NCI-H2081 (cell line): ENCODE measurements at places on chromosomes 12 and 14.

DNA sequence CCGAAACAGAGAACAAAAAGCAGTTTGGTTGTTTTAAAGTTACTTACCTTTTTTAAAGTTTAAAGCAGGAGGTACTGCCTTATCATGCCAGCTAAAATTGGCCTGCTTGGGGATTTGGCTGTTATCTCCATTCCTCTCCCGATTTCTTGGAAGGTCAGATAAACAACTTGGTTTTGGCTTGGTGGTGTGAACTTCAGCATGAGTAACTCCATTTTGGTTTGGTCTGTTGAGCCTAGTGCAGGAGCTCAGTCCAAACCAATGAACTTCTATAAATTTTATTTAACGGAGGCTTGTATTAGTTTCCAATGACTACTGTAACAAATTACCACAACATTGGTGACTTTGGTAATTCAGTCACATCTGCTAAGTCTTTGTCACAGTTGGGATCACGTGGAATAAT, 82.3 kb downstream of the PLEKHA5 start:
- no peak for DNase-seq

DNA sequence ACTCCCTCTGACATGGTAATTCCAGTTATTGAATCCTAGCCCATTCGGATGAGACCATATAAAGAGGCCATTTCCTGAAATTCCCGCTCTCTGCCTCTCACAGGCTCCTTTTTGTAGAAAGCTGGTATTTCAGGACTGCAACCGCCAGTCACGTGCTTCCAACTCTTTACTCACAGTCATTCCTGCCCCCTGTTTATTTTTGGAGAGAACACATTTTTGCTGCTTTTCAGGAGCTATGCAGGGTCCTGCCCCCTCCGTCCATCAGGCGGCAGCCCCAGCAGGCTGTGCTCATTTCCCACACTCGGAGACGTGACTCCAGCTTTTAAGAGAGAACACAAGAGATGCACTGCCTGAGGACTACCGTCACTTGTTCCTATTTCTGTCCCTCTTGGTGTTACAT, 26.8 kb downstream of the IFT43 start:
- no peak for DNase-seq

GRCh38 chr14:35730871-35731270, 78.2 kb downstream of the RALGAPA1 start:
- no peak for DNase-seq

- DNase-seq, result no peak
These were observed 617.2 kb downstream of the MED13L start for GRCh38 chr12:115660211-115660805.

GRCh38 chr12:93025145-93026103, 96.3 kb upstream of the EEA1 start:
- DNase-seq, result peak; percentile 2

DNA sequence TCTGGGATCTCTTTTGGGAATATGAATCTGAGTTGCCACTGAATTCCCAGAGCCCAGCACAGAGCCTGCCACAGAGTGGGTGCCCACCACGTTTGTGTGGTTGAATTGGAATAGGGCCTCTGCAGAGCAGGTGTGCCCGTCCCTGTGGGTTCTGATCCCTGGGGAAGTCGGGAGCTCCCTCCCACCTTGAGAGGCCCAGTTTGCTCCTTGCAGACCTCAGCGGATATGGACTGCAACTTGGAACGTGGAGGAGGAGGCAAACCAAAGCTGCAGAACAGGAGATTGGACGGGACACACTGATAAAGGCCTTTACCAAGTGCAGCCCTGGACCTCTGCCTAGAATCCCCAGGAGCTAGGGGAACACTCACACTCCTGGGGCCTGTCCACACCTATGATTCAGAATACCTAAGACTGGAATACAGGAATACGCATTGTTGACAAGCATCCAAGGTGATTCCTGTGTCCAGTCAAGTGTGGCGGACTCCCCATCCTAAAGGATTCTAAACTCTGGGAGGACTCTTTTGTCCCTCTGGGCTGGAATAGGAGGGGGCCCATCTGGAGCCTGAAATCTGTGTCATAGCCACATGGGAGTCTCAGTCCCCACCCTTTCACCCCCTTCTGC, 2.4 kb downstream of the KRT76 start:
- no peak for DNase-seq

DNA sequence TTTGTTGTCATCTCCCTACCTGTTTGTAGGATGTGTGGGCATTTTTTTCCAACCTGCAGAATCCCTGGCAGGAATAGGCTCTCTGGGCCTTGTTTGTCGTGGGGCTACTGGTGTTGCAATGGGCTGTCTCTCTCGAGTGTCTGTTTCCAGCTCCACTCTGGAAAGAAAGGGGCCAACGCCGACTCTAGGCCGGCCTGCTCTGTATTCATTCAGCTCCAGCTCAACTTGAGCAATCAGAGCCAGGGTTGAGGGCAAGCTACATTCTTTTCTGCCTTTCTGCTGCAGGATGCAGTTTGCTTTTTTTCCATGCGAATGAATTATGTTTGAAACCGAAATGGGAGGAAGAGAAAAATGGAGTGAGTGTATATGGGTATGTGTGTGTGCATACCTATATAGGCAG, 2.3 kb downstream of the JDP2 start:
- DNase-seq, result no peak

- DNase-seq, result no peak
These were observed 313.3 kb downstream of the TMEM121 start for GRCh38 chr14:105839425-105840265.

DNA sequence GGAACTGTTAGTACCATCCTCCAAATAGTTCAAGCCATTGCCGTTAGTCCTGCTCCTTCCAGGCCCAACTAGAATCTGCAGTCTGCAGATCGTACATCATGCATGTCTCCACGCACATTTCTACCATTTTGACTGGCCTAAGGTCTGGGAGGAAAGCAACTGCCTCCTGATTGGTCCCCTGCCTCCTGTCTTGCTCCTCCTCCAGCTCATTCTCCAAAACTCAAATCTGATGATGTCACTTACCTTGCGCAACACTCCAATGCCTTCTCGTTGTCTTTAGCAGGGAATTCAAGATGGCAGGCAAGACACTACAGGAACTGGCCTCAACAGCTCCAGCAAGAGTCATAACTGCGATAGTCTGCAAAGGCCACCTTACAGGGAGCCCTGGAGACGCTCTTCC, 9.7 kb upstream of the HCAR1 start:
- DNase-seq, result no peak

DNA sequence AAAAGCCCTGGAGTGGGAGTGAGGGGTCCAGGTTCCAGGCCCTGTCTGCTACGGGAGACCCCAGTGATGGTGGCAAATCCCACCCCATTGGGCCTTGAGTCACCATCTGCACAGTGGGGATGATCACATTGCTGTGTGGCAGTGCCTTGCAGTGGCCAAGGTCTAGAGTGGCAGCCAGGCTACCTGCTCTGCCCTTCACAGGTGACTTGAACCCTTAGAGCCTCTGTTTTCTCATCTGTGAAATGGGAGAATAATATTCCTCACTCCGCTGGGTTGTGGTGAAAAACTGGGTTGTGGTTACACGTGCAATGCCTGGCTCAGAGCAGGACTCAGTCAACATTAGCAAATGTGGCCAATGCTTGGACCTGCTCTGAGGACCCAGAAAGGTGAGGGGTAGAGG, 58.2 kb downstream of the MVK start:
- DNase-seq, result no peak

DNA sequence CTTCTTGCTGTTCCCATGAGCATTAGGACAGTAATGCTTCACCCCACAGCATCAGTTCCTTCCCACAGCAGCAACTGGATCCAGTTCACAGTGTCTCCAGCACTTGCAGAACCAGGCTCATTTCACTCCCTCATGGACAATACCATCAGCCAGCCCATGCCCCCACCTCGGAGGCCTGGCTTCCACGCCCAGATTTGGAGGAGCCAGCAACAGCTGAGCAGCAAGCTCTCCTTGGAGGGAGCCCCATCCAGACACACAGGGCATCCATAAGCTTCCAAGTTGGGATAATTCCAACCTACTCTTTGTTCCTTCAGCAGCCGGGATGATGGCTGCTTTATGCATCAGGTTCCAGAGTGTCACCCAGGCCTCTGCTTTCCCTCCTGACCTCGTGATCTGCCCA, 250.0 kb downstream of the GLT1D1 start:
- no peak for DNase-seq

DNA sequence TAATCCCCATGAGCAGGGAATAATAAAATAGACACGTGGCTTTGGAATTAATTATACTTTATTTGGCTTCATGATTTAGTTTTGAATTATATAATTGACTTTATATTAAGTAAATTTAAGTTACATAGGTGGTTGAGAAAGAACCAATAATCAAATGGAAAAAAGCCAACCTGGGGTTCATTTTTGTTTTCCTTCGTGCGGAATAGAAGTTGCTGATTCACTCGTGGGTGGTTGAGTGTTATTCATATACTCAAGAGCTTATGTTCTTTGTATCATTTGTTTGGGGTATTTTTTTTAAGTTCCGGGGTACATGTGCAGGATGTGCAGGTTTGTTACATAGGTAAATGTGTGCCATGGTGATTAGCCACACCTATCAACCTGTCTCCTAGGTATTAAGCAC, 58.0 kb downstream of the ZNF664 start:
- DNase-seq, result no peak

GRCh38 chr12:66584673-66585072, 94.2 kb downstream of the GRIP1 start:
- no peak for DNase-seq

- no peak for DNase-seq
These were observed 14.1 kb downstream of the C1R start for GRCh38 chr12:7078163-7078562.

GRCh38 chr14:104217486-104218360, 79.3 kb downstream of the KIF26A start:
- DNase-seq, result no peak

- no peak for DNase-seq
These were observed 44.5 kb upstream of the BCL11B start for GRCh38 chr14:99316281-99317163.

GRCh38 chr12:54949073-54949711, 35.4 kb downstream of the TESPA1 start:
- DNase-seq, result no peak

- DNase-seq, result no peak
These were observed 6.7 kb upstream of the TESC start for GRCh38 chr12:117105902-117106301.

- no peak for DNase-seq
These were observed 12.2 kb downstream of the TEP1 start for GRCh38 chr14:20400965-20401593.

GRCh38 chr12:129381715-129382114, 522.1 kb downstream of the TMEM132D start:
- no peak for DNase-seq

GRCh38 chr12:116610971-116611541, 51.9 kb downstream of the MAP1LC3B2 start:
- DNase-seq, result no peak

- no peak for DNase-seq
These were observed 93.3 kb downstream of the ATP23 start for GRCh38 chr12:58034712-58035111.

- DNase-seq, result no peak
These were observed 13.5 kb downstream of the MIA2 start for GRCh38 chr14:39247256-39247655.

GRCh38 chr12:127295630-127296029, 971.3 kb upstream of the TMEM132C start:
- no peak for DNase-seq

DNA sequence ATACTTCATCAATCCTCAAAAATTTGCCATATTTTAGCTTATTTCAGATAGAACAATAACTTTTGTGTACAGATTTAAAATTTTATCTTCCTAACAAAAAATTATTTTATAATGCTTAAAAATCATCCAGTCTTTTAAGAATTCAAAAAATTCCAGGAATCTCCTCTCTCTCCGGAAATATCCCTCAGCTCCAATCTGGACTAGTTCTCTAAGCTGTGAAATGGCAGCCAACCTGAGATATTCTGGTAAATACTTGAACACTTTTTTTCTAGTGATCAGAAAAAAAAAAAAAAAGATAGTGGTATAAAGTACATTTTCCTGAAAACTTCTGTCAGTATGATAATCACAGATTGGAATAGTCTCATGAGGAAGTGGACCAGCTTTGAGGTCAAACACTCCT, 57.6 kb downstream of the SSPN start:
- DNase-seq, result no peak

DNA sequence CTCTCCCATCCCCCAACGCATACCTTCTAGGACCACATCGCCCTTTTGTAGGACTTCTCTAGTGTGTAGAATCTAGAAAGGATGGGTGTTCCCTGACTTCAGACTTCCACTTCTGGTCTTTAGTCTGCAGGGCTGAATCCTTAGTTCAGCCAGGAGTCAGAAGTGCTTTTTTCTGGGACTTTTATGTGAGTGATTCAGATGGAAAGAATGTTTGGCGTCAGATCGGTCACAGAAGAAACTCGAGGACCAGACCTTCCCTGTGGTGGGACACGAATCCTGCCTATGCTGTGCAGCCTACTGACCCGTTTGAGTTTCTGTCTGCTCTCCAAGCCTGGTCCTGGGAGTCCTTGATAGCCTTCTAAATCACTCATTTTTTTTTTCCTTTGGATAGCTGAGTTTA, 165.4 kb upstream of the SSTR1 start:
- DNase-seq, result no peak

DNA sequence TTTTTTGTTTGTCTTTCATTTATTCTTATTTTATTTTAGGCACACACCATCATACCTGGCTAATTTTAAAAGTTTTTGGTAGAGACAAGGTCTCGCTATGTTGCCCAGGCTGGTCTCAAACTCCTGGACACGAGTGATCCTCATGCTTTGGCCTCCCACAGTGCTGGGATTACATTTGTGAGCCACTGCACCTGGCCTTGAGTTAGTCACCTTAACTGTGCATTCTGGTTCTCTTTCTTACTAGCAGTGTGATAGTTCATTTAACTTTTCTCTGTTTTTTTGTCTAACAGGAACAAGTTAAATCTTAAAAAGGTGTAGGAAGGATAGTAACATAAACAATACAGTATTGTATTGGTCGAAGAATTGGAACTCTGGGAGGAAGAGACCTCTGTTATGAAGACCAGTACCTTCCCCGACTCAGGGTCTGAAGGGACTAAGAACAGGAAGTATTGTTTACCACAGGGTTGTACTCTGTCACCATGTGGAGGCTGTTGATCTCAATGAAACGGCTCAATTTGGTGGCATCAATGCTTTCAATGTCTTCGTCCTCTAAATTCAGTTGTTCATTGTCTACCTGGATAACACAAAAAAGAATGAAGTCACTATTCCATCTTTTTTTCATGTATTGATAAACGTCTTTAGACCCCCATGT, 17.7 kb downstream of the ERP27 start:
- no peak for DNase-seq

GRCh38 chr14:50344116-50344775, 32.1 kb downstream of the DMAC2L start:
- DNase-seq, result no peak

DNA sequence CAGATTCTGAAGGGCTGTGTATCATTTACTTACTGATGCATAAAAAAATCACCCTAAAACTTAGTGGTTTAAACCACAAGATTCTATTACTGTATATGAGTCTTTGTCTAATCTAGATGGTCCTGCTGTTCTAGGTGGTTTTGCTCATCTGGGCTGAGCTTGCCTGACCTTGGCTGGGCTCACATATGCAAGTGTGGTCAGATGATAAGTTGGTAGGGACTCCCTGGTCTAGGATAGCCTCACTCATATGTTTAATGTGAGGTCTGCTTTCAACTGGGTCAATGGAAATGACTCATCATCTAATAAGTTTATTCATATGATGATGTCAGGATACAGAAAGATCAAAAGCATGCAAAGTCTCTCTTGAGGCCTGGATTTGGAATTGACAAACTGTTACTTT, 887.8 kb downstream of the TRHDE start:
- DNase-seq, result no peak

- peak; percentile 33 for DNase-seq
These were observed 23.0 kb downstream of the KCNJ8 start for GRCh38 chr12:21751517-21751916.
